Inflammatory macrophage treated with lipopolysaccharide for 4 hours (primary cell): ENCODE measurements at places on chromosomes 5 and 9.

GRCh38 chr5:108678091-108678490, 69.6 kb upstream of the FER start:
- no peak for DNase-seq

DNA sequence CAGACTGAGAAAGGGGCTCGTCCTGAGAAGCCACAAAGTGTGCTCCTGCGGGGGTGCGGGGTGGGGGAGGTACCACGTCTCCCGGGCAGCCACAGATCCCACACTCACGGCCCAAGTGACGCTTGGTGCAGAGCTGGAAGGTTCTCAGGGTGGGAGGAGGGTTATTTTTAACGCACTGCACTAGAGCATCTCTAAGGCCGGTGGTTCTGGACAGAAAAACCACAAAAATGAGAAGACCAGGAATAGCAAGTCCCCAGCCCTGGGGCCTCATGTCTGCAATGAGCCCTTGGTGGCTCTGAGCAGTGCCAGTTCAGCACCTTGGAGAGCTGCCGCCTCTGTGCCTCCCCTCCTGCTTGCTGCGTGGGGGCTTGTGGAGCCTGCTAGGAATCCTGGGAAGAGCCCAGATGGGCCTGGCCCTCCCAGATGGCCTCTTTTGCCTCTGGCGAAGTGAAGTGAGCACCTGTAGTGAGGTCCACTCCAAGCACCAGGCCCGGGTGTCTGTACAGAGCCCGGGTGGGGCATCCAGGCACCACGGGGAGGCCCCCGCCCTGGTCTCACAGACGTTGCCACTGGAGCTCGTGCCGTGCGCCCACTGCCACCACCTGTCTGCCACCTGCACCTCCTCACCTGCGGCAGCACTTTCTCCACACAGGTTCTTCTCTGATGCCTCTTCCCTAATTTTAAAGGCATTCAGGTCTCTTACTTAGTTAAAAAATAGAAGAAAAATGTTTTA, 48.9 kb upstream of the CACNA1B start:
- DNase-seq, result no peak

DNA sequence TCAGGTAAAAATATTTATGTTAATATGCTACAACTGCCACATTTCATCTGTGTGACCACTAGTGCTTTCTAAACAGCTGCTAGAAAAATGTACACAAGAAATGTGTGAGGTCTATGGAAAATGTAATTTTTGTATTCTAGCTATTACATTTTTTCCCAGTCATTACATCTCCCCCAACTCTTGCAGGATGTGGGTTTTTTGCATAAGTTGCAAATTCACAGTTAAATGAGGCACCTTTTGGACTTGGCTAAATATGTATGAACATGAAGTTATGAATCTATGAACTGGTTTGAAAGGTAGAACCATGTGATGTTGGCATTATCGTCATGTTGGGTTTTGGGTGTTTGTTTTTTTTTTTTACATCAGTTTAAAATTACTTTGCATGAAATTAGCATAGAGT, 590.4 kb upstream of the WWC1 start:
- DNase-seq, result no peak

GRCh38 chr5:38605610-38606009, 49.2 kb upstream of the LIFR start:
- DNase-seq, result no peak

- no peak for DNase-seq
Measured at GRCh38 chr9:37761511-37761910, 7.9 kb downstream of the TRMT10B start.

- no peak for DNase-seq
Measured at GRCh38 chr9:107462691-107463090, 26.9 kb downstream of the KLF4 start.

DNA sequence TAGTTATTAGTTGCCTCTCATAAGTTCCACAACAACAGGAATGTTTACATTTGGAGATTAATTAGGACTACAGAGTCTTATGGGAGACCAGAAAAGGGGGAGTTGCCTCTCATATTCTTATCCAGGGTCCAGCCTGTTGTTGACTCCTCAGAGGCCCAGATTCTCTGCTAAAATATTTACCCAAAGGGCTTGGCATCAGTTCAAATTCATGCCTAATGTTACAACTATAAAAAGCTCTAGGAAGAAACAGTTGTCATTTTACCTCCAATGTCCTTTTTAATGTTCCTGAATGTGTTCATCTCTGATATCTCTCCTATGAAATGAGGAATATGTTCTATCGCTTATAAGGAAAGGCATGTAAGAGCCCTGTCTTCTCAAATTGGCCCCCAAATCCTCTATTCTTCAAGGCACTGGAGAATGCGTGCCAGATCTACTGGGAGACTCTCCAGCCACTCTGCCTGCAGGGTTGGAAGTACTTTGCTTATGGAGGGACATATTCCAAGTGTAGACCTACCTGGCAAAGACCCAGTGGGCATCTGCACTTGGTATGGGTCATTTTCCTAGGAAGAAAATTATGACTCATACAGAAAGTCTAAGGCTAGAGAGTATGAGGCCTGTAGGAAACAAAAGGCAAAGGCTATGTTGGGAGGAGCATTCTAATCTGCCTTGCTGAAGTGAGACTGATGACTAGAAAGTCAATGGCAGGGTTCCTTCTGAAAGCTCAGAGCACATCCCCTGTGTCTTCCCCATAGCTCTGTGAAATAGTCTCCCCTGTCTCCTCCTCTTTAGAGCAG, 192.6 kb downstream of the ESM1 start:
- no peak for DNase-seq

DNA sequence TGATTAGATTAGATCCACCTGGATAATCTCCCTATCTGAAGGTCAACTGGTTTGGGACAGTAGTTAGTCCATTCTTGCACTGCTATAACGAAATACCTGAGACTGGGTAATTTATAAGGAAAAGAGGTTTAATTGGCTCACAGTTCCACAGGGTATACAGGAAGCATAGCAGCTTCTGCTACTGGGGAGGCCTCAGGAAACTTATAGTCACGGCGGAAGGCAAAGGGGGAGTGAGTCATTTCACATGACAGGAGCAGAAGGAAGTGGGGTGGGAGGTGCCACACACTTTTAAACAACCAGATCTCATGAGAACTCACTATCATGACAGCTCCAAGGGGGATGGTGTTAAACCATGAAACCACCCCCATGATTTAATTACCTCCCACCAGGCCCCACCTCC, 9.9 kb downstream of the C9orf40 start:
- DNase-seq, result peak; percentile 55

- no peak for DNase-seq
Measured at GRCh38 chr9:4504250-4504649, 14.0 kb downstream of the SLC1A1 start.

GRCh38 chr9:104836767-104837166, 72.8 kb downstream of the NIPSNAP3B start:
- no peak for DNase-seq

DNA sequence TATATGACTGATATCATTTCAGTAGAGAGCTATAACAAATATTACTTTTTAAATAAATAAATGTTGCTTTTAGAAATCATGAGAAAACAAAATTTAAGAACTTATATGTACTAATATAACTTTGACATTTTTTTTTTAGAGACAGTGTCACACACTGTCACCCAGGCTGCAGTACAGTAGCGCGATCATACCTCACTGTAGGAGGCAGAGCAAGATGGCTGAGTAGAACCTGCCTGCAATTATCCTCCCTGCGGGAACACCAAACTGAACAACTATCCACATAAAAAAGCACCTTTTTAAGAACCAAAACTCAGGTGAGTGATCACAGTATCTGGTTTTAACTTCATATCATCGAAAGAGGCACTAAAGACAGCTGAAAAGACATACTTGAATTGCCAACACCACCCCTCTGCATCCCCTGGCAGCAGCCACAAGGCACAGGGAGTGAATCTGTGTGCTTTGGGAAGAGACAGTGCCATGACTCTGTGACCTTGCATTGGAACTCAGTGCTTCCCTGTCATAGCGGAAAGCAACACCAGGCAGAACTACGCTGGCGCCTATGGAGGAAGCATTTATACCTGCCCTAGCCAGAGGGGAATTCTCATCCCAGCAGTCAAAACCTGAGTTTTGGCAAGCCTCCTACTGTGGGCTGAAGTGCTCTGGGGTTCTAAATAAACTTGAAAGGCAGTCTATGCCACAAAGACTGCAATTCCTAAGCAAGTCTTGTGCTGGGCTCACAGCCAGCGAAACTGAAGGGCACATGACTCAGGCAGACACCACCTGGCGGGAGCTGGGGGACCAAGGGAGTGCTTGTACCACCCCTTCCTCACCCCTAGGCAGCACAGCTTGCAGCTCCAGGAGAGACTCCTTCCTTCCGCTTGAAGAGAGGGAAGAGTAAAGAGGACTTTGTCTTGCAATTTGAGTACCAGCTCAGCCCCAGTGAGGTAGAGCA, 142.7 kb downstream of the FBXL17 start:
- DNase-seq, result no peak

- no peak for DNase-seq
Measured at GRCh38 chr9:127953768-127954505, 16.3 kb upstream of the DPM2 start.

- DNase-seq, result no peak
Measured at GRCh38 chr9:98171176-98171925, 21.1 kb downstream of the CORO2A start.

- DNase-seq, result no peak
Measured at GRCh38 chr5:161034451-161034850, 182.4 kb upstream of the ATP10B start.

DNA sequence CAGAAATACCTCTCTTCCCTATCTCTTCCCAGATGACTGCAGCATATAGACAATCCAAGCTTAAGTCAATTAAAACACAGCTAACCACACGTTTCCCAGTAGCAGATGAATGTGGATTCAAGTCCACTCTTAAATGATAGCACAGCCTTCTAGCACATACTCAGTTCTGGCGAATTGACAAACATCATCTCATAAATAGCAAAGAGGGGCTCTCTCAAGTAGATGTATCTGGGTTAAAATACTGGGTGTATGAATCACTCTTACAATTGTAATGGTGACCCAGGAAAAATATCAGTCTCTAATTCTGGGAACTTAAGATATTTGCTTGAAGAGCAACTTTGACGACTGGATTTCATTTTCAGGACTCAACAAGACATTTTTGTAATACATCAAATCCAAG, 67.0 kb upstream of the HAPLN1 start:
- DNase-seq, result no peak

DNA sequence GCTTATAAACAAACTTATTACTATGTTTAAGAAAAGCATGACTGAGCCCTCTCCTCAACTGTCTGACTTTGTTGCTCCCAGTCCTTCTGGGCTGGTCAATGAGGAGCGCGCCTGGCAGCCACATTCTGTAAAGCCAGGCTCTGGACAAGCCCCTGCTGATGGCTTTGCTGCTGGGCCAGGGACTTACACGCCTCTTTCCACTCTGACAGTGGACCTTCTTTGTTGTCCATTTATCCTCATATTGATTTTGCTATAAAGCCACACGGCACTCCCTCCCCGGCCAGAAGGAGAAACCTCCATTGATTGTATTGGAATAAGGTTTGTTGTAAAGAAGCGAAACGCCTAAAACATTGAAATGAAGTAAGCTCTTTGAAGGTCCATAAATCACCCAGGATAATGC, 50.6 kb downstream of the C5orf15 start:
- DNase-seq, result no peak

GRCh38 chr5:75006865-75007822, 45.2 kb downstream of the GCNT4 start:
- no peak for DNase-seq

DNA sequence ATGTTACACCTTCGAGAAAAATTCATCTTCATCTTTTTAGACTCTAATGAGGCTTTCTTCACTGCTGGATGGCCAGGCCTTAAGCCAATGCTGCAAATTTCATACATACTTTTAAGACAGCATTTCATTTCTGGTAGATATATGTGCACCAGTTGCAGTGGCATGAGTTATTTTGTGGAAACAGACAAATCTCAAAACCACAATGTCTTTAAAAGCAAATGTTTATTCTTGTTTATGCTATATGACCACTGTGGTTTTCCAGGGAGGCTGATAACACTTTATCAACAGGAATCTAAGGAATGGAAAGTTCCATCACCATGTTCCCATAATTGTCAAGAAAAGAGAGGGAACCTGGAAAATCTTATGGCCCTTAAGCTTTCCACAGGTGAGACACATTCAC, 27.7 kb downstream of the CDH9 start:
- no peak for DNase-seq

- DNase-seq, result no peak
Measured at GRCh38 chr5:167071981-167072610, 1219.3 kb upstream of the WWC1 start.

- DNase-seq, result no peak
Measured at GRCh38 chr9:95204710-95205109, 112.8 kb downstream of the FANCC start.

GRCh38 chr5:96474073-96474472, 41.0 kb upstream of the PCSK1 start:
- DNase-seq, result no peak

GRCh38 chr5:43191740-43192557, at the start of gene NIM1K:
Gene NIM1K, plus strand, starts transcription at chr5:43192225. Its CDS starts 53,551 bp downstream, at chr5:43245776.
- peak; percentile 19 for DNase-seq
